CD4-positive, alpha-beta T cell treated with Interleukin-17A for 4 hours (primary cell): ENCODE measurements at places on chromosomes 2 and 18.
A peak's percentile ranks its signal among the peaks of the same experiment; 100 is the strongest.

DNA sequence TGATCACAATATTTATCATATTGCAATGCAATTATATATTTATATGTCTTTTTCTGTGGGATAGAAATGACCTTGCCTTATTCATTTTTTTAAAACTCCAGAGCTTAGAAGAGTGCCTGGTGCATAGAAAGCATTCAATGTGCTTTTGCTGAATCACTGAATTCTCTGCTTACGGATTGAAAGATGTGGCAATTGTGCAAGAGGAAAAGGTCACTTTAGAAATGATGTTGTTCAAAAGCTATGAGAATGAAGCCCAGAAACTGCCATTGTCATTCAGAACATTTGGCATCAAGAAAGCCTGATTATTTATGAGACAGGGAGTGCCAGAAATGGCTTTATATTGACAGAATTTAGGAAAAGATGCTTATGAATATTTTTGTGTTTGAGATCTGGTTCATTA is 678.6 kb upstream of the CDH2 start:
- no peak for DNase-seq

DNA sequence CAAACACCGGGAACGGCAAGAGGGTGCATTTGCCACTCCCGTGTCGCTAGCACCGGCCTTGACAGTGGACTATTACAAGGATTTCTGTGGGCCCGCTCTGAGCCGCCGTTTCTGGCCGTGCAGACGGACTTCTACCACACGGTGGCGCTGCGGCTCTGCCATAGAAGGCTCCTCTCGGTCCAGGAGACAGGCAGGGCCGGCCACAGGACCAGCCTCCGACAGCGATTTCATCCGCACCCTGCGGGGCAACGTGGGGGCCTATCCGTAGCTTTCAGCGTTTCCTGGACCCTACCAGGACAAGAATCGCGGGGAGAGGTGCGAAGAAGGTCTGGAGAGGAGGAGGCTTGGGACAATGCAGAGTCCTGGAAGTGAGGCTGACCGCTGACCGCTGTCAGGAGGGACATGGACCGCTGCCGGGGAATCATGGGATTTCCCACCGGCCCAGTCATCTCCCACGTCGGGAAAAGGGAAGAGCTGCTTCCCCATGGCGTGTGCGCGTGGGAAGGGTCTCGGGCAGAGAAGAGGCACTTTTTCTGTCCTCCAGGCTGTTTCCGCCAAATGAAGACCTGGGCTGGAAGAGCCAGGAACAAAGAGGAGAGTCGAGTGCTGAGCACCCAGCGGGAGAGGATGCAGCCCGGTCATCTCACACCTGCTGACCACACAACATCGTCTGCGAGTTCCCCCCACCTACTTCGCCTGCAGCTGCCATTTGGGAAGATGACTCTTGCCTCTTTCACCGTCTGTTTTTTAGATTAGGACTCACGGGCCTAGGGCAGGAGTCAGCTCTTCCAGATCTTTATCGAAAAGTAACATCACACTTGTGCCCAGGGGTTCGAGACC is 35.5 kb upstream of the HAAO start:
- peak; percentile 89 for DNase-seq

DNA sequence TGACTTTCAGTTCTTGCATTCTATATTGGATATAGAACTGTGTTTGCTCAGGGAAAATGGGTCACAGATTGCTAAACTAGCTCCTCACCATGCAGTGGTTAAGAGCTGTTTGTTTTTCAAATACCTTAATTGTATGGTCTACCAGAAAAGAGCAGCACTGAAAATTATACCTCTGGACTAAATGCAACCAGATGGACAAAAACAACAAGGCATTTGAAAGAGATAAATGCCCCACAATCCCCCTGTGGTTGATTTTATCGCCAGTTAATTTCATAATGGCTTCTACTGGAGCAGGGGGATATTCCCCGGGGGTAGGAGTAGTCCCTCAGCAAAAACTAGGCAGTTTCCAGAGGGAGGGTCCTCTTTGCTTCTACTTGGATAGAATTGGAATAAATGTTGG is 267.9 kb upstream of the TNP1 start:
- DNase-seq: no peak

DNA sequence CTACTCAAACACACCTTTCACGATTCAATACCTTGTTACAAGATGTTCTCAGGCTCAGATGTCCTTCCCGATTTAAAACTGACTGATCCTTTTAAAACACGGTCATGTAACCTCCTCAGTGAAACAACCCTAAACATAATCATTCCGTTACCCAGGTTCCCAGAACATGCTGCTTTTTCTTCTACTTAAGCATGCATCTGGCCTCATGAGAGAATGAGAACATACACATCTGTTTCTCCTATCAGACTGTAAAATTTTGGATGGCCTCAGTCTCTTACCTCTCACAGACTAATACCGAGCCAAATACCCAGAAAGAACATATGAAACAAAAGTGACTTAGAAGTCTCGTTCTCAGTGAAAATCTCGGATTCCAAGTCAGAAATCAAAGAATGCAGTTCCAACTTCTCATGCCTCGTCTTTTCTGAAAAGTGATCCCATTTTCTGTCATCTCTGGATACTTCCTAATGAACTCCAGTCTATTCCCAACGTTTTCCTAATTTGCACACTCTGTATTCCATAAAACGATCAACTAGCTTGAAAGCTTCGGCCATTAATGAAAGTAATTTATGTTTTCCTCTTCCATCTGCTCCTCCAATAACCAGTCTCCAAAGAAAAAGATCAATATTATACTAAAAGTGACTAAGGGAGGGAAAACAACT is 919 bp downstream of the SF3B1 start:
- no peak for DNase-seq

- no peak for DNase-seq
Measured at GRCh38 chr2:100283724-100284501, 38.4 kb downstream of the LONRF2 start.

GRCh38 chr2:96316999-96317398 is 8.1 kb upstream of the ITPRIPL1 start:
- DNase-seq: no peak

DNA sequence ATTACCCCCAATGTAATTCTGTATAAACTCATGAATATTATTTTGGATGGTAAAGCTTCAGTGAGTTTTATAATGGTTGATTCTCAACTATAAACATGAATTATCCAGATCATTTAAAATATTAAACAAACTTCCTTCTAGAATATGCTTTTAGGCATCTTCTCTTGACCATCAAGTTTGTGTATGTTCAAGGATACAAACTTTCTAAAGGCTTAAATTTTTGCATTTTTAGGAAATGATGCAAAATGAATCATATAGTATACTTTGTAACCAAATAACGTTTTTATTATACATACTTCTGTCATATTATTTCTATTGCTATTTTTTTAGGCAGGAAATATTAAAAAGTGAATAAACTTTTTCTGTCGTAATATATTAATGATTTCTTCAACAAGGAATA is 62.8 kb downstream of the OSBPL6 start:
- DNase-seq: no peak

- no peak for DNase-seq
Measured at GRCh38 chr2:63853527-63854310, 12.0 kb downstream of the UGP2 start.

- DNase-seq: no peak
Measured at GRCh38 chr2:134550566-134551164, 168.1 kb downstream of the TMEM163 start.

DNA sequence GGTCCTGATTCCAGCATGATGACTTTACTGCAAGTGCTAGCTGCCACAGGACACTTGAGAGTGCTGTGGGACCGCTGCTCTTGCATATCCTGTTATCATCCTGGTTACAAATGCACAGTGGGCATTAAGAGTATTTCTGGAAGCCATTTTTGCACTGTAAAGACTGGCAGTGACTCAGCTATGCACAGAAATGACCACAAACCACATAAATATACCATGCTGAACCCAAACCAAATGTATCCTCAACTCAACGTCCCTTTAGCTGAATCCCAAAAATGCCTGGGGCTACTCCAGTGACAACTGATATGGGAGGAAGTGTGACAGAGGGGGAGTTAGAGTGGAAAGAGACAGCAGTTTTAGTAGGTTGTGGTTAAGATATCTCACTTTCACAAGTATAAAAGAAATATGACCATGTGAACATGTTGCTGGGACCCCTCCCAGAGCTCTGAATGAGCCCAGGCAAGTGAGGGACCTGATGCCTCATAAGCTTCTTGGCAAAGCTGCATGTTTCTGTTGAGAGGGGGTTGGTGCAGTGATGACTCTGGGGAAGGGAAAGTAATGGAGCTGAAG is 37.3 kb downstream of the RHBDD1 start:
- DNase-seq: no peak

DNA sequence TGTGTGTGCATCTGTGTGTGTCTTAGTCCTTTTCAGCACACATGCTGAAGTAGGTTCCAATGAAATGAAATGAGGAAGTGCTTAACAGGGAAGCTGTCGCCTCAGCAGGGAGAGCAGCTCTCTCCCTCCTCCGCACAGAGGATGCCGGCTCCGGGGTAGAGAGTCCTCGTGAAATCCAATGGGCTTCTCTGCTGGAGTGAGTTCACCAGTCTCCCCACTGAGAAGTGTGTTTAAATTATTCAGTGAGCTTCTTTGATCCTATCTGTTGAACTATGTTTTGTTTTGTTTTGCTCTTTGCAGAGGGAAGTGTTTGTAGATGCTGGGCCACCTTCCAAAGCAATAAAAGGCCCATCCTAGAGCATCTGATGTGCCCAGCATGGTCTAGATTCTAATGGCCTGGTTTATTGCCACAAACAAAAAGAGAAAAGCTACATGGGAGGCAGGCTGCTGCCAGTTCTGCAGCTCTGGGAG is 6.7 kb downstream of the PPP1R7 start:
- DNase-seq: no peak

- no peak for DNase-seq
Measured at GRCh38 chr2:10759151-10759714, 37.8 kb downstream of the ATP6V1C2 start.

GRCh38 chr2:240131296-240131695 is 4.8 kb downstream of the COPS9 start:
- no peak for DNase-seq

- DNase-seq: no peak
Measured at GRCh38 chr2:108128249-108128648, 111.5 kb upstream of the SULT1C3 start.

DNA sequence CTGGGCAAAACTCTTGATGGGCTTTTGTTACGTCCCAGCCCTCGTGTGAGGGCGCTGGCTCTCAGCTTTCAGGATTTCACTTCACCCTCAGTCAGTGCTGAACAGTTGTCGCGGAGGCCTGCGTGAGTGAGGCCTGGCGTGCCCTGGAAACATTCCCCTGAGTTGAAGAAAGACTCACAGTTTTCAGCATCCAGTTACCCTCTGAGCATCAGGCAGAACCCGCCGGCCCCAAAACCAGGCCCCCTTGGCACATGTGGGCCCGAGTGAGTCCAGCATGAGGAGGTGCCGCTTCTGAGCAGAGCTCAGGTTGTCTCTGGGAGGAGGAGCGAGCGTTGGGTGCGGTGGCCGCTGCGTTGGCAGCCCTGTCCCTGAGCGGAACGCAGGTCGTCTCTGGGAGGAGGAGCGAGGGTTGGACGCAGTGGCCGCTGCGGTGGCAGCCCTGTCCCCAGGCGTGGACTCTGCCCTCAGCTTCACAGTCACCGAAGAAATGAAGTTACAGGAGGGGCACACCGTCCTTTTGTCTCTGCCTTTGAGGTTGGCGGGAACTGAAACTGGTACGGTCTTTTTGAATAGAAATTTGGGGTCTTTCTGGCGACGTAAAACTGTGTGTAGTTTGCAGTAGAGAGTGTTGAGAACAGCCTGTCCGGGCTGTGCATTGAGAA is at the start of gene NEU4:
TSS of gene NEU4 (plus strand) at position 473 of the 662 bp plus-strand sequence. CDS start 5,292 bp downstream, outside the sequence.
- no peak for DNase-seq

GRCh38 chr2:191321861-191322662 is 76.9 kb downstream of the MYO1B start:
- peak; percentile 13 for DNase-seq

DNA sequence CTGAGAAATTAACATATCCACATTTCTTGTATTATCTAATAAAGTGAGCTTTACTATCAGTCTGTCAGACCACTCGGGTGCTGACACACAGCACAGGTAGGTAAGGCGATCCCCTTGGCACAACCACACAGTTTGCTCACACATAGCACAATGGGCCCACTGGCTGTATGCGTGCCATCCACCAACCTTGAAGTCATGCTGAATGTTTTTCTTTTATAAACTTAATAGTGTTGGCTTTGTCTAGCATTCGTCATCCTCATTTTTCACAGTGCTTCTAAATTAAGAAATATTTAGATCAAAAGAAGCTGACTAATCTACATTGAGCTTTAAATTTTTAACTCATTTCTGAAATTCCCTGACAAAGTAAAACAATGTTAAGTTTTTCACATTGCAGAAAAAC is 50.0 kb upstream of the PAPOLG start:
- no peak for DNase-seq

- no peak for DNase-seq
Measured at GRCh38 chr2:223859070-223859469, 21.7 kb upstream of the AP1S3 start.

- DNase-seq: no peak
Measured at GRCh38 chr2:64635976-64636911, 17.5 kb downstream of the SERTAD2 start.

GRCh38 chr18:62556397-62556796 is 33.6 kb downstream of the ZCCHC2 start:
- no peak for DNase-seq

DNA sequence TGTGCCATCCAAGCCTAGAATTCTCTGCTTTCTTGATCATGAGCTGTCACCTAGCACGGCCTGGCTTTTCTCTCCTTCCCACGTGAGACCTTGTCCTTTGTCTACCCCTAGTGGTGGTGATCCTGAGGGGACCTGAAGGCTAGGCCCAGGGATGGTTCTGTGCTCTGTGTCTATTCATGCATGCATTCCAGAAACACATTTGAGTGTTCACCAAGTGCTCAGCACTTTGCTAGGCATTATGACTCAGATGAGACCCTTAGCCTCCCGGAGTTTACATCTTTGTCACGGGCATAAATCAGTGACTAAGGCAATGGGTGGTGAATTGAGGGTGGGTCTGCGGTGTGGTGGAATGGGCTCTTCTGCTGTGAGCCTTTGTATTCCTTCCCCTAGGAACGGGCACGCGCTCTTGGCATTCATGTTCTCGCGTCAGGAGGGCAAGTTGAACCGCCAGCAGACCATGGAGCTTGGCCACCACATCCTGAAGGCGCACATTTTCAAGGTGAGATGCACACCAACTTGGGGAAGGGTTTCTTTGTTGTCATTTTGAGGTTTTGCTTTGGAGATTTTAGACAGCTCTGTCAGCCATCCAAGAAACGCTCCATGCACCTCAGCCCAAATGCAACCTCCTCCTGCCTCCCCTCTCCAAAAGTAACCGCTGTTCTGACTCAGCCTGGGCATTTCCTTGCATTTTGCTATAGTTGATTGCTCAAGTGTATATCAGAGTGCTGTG is 100.9 kb downstream of the WDSUB1 start:
- DNase-seq: peak; percentile 36

DNA sequence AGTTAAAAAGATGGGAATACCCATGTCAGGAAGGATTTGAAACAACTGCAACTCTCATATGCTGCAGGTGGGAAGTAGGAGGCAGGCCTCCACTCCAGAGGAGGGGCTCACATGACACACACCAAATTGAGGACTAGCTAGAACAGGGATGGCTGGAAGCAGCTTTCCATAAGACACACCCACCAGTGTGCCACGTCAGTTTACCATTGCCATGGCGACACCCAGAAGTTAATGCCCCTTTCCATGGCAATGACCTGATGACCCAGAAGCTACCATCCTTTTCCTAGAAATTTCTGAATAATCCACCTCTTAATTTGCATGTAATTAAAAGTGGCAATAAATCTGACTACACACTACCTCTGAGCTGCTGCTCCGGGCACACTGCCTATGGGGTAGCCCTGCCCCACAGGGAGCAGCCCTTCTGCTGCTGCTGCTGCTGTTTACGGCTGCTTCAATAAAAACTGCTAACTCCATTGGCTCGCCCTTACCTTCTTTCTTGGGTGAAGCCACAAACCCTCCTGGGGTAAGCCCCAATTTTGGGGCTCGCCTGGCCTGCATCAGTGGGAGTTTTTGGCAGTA is 89.4 kb downstream of the RRM2 start:
- DNase-seq: no peak

GRCh38 chr2:223414646-223415045 is 187.5 kb downstream of the SCG2 start:
- no peak for DNase-seq
